IMR-90 (cell line): ENCODE measurements at places on chromosomes 3 and 15. TPM values are rescaled to one million over a fixed set of nuclear protein-coding genes. Genes with fewer than 3 reads are reported as not detected.

ILDR1 gene
- total RNA-seq = not detected in 2 replicates

PSMA4 gene
- 208 and 344 TPM in 2 replicates for total RNA-seq

MGLL gene
- total RNA-seq = 23.6 and 23.7 TPM in 2 replicates

IMPDH2 gene
- total RNA-seq = 268 and 296 TPM in 2 replicates

GATA2 gene
- 2.2 and 2.8 TPM in 2 replicates for total RNA-seq

ANKUB1 gene
- not detected in 2 replicates for total RNA-seq

LRRC31 gene
- total RNA-seq = not detected in 2 replicates

CLEC3B gene
- total RNA-seq = 1.9 and 3.6 TPM in 2 replicates

DLL4 gene
- 1.7 and 1.8 TPM in 2 replicates for total RNA-seq

GOLGA8K gene
- not detected in 2 replicates for total RNA-seq

PSTPIP1 gene
- 0.36 and 0.56 TPM in 2 replicates for total RNA-seq
